Stimulated activated CD8-positive, alpha-beta memory T cell treated with anti-CD3 and anti-CD28 coated beads, Interleukin-4, amount 100 ng/mL, for 24 hours (primary cell): ENCODE measurements at places on chromosomes 6 and 20.

GRCh38 chr20:19991854-19992253, 25.3 kb upstream of the NAA20 start:
- no peak for DNase-seq

DNA sequence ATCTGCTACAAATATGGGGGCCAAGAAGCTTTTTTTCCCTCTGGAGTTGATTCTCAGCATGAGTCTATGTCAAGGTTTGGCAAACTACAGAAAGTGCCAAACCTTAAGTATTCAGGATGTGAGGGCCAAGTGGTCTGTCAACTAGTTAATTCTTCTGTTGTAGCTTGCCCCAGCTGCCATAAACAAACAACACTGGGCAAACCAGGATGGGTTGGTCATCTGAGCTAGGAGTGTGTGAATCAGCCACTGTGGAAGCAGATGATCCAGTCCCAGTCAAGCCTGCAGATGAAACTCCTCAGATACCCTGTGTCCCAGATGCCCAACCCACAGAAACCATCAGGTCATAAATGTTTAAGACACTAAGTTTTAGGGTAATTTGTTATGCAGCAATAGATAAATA, 103.0 kb upstream of the MOCS1 start:
- no peak for DNase-seq

DNA sequence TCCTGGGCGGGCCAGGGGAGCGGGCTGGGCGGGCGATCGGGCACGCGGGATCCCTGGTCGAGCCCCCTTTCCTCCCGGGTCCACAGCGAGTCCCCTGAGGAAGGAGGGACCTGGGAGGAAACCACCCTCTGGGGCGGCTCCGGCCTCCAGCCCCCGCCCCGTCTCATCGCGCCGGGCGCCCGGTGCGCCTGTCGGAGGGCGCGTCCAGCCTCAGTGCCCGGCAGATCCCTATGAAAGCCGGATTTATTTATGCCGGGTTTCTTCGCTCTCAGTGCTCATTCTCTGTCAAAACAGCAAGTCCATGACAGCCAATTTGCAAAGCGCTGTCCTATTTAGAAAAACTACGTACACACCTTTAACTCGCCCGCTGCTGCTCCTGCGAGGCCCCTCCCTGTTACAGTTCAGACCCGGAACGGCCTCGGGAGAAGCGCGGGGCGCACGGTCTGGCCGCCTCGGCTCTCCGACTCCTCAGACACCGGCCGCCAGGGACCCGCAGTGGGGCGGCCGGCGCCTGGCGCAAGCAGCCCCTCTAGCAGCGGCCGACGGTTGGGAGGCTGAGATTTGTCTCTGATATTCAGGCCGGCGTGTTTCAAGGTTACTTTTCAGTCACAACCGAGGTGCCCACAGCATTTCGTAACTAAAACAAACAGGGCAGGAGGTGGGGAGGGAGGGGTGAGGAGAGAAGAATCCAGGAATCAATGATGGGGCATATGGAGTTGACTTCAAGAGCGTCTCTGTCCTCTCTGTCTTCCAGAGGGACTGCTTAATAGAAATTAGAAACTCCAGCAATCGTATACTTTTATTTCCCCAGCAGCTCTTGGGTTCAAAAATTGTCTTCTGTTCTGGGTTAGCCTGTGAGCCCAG, 782 bp upstream of the FOXA2 start:
- DNase-seq: no peak

DNA sequence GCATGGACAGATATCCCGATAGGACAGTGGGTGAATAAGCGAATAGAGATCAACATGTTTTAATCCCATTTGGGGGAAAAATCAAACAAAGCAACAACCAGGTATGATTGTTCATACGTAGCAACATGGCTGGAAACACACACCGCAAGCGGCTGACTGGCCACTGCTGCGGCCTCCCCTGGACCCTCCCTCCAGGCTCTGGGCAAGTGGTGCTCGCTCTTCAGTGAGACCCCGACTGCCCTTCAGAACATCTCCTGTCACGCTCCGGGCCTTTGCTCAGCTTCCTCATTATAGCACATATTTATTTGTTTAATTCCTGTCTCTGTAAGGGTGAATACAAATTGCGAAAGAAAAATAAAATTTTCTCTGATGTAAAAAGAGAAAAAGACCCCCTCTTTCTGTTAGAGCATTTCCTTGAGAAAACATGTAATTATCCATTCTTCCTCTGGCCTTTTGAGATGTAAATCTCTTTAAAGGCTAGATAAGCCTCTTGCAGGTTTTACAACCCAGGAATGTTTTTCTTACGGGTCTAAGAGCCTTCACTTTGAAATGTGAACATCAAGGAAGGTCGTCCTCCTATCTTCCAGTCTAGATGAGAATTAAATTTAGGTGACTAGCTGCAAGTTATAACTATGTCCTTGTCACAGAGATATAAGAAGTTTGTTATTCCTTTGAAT, 11.0 kb upstream of the FAM210B start:
- no peak for DNase-seq

DNA sequence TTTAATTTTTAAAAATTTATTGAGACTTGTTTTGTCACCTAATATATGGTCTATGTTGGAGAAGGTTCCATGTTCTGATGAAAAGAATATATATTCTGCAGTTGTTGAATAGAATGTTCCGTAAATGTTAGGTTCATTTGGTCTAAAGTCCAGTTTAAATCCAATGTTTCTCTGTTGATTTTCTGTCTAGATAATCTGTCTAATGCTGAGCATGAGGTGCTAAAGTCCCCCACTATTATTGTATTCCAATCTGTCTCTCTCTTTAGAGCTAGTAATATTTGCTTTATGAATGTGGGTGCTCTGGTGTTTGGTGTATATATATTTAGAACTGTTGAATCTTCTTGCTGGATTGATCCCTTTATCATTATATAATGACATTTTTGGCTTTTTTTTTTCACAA, 15.5 kb downstream of the TRIM15 start:
- no peak for DNase-seq

DNA sequence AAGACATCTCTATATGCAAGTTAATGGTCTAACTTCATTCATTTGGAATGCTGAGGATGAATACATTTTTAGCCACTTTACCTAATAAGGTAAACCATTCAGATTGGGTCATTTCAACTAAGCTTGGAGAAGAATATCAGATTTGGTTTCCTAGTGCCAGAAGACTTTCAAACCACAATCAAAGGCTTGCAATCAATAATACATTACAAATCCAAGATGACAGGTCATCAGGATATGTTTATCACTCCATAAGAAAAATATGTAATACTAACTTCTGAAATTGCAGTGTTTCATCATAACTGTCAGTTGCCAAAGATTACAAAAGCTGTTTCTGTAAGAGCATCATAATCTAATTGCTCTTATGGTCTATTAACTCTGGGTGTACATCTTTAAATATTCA, 654.0 kb downstream of the COL12A1 start:
- DNase-seq: no peak

GRCh38 chr6:100257793-100258395, 206.8 kb downstream of the SIM1 start:
- DNase-seq: no peak

GRCh38 chr6:25035512-25036435, 100.0 kb upstream of the RIPOR2 start:
- DNase-seq: no peak

DNA sequence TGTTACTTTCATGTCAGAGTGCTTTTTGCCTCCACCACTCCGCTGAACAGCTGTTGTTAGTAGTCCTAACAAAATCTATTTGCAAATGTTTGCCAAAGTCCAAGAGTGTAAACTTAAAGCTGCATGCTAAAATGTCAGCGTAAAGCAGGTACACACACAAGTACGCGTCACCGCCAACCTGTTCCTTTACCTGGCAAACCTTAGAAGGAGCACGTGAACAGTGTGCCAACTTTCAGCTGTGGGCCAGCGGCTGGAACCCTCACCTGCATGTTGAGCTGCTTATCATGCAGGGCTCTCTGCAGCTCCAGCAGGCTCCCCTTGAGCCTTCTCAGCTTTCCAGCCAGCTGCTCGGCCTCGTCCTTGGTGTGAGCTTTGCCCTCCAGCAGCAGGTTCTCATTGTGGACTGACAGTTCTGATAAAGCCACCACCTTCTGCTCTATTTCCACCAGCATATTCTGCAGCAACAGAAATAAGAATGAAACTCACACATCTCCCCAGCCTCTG, 359.3 kb downstream of the SYNE1 start:
- no peak for DNase-seq

- no peak for DNase-seq
Observed at GRCh38 chr6:46128476-46128875, 1.3 kb upstream of the ENPP4 start.

DNA sequence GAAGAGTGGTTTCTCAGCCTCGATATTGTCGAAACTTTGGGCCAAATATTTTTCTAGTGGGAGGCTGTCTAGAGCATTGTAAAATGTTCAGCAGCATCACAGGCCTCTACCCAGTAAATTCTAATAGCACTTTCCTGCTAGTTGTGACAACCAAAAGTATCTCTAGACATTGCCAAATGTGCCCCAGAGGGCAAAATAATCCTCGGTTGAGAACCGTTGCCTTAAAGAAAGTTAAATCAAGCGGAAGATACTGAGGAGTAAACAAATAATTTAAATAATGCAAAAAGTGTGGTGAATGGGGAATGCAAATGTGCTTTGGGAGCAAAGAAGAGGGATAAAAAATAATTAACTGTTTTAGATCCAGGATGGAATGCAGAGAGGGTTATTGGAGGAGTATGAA, 106.4 kb upstream of the ASCC3 start:
- no peak for DNase-seq

- no peak for DNase-seq
Observed at GRCh38 chr20:52888096-52888495, 84.1 kb upstream of the TSHZ2 start.

- no peak for DNase-seq
Observed at GRCh38 chr6:112936504-112936903, 589.4 kb downstream of the RFPL4B start.
